ENCODE measurements at places on chromosomes 7 and 10.

DNA sequence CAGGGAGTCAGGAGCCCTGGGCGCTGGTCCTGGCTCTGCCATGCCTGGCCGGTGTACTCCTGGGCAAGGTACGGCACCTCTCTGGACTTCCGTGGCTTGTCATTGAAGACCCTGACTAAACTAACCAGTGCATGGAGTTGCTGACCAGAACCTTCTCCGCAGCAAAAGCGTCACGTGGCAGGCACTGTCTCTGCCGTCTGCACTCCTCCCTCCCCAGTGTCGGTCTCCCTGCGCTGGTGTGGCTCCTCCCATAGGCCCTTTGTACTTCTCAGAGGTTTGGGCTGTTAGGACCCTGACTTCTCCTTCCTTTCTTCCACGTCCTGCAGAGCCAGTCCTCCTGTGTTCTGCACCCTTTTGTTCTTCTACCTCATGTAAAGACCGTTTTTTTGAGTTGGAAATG, 100.6 kb upstream of the CREB5 start:
- no peak for DNase-seq

DNA sequence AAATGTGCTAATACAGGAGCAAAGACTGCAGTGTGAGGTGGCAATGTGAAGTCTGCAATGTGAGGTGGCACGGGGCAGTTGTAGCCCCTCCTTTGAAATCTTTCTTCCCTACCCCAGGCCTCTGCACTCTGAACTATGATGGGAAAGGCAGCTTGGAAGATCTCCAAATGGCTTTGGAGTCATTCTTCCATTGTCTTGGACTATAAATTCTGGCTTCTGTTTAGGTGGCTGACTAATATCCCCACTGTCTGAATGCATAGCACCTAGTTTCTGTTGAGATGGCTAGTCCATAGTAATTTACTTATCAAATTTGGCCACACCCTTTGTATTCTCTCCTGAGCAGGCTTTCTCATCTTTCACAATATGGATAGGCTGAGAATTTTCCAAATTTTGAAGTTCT, 175.0 kb downstream of the CFTR start:
- DNase-seq, result no peak

- peak; percentile 21 for DNase-seq
These were observed 7.7 kb downstream of the PRTFDC1 start for GRCh38 chr10:24944512-24945255.

GRCh38 chr10:119705434-119705831, 20.4 kb upstream of the INPP5F start:
- no peak for DNase-seq

DNA sequence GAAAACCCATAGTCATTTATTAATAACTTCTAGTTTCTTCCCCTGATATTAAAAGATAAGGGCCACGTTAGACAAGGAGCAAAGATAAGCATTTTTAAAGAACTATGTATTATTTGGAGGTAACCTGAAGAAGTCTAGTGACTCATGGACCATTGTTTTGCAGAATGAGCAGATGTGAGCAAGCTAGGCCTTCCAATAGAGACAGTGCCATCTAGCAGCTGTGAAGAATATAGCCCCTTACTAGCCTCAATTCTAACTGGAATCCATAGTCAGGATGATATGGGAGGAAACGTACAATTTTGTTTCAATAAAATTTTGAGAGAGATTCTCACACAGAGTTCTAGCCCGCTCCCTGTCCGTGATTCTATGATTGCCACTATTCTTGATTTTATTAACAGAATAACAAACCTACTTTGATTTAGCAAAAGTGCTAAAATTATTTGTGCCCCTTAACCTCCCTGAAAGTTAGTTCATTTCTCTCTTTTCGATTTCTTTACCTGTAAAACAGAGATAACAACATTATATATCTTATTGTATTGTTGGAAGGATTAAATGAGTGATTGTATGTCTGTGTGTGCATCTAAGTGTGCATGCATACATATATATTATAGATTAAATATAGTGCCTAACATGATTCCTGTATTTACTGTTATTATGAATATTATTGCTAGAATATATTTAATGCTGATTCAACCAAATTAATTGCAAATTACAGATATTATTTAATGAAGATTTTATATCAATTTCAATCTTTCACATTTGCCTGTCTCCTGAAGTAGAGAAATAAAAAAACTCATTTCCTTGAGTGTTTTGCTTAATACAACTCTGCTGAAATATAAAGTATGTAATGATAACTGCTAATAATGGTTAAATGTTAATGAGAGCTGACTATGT, 22.7 kb downstream of the FAM237B start:
- peak; percentile 83 for DNase-seq

DNA sequence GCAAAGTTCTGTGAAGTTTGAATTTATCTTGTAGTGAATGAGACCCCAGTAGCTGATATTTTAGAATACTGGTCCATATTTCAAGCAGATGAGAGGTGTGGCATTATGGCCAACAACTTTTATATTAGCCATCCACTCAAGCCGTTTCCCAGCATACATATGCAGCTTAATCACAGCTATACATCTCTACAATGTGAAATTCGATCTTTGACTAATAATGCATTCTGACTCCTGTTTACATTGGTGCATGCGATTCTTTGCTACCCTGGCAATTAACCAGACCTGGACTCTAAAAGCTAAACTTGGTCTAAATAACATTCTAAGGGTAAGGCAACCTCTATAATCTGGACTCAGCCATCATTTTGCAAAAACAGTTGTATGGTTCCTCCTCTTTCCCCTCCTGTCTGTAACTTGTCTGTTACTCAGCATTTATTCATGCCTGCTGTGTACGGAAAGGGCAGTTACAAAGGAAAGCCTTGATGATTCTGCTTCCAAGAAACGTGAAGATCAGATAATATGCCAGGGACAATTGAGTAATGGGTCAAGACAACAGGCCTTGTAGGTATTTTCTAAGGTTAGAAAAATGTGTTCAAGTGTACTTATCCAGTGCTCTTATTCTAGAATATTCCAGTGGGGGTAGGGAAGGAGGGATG, 50.6 kb downstream of the PNLIPRP2 start:
- DNase-seq, result peak; percentile 22

GRCh38 chr7:3673524-3673923, 372.5 kb downstream of the SDK1 start:
- no peak for DNase-seq

- no peak for DNase-seq
These were observed 61.9 kb downstream of the MYL10 start for GRCh38 chr7:101567230-101567629.

GRCh38 chr7:99132595-99133321, 11.2 kb downstream of the SMURF1 start:
- no peak for DNase-seq

DNA sequence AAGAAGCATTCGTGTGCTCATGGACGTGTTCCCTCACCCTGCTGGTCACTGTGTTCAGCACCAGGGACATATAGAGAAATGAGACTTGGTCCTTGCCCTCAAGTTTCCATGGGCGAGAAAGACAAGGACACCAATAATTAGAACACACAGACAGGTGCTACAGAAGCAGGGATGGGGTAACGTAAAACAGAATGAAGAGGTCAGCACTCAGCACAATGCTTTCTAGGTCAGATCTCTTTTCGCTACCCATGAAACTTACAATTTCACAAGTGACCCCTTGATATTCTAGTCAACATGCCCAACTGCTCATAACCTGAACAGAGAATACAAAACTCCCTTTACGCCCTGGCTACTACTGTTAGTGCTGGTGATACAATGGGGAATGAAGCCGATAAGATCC, 6.0 kb upstream of the ANK3 start:
- DNase-seq, result no peak

GRCh38 chr7:66206119-66206933, 1.2 kb downstream of the TPST1 start:
- peak; percentile 30 for DNase-seq

- peak; percentile 66 for DNase-seq
These were observed 447.8 kb upstream of the C7orf33 start for GRCh38 chr7:148142660-148143248.

DNA sequence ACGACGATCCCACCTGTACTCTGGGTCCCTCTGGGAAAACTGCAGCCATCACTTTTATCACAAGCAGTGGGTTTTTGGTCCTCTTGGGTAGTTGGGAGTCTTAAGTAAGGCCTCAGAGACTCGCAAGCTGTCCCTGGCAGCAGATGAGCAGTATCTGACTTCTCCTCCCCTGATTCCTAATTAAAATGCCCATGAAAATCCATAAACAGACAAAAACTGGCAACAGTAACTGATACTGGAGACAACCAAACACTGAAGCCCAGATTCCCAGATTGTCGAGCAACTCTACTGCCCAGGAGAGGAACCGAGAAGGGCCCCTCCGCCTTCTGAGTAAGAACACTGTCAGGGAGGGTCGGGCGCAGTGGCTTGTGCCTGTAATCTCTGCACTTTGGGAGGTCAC, 333.8 kb downstream of the CALN1 start:
- DNase-seq, result no peak

- no peak for DNase-seq
These were observed 12.1 kb upstream of the MRPS17 start for GRCh38 chr7:55939514-55940123.

- DNase-seq, result no peak
These were observed 11.5 kb downstream of the ANKRD22 start for GRCh38 chr10:88840104-88840503.

GRCh38 chr10:28993861-28994260, 295.0 kb upstream of the LYZL1 start:
- DNase-seq, result no peak

GRCh38 chr10:57015595-57016318, 654.7 kb upstream of the ZWINT start:
- no peak for DNase-seq

DNA sequence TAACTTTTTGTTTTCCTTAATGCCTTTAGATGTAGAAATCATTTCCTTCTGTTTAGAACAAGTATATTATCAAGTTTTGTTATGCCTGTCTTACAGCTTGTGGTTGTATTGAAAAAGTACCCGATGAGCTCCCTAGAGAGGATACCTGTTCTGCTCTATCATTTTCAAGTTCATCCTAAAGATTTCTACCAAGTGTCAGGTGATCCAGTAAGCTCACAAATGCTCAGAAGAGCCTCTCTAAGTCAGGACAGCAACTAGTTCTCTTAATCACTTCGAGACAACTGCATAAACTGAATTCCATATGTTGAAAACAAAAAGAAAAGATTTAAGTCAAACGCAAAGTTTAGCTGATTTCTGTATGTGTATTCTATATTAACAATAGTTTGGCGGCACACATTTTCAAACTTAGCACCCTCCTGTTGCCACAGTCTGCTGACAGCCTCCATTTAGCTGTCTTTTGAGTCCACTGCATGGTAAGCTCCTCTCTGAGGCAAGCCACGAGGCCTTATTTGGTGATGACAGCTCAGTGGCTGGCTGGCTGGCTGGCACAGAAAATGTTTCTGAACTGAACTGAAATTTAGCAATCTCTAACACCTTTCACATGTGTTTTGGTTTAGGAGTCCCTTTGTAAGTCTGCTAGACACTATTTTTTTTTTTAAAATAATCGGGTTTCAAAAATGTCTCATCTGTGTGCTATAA, 59.4 kb downstream of the SEMA3C start:
- peak; percentile 63 for DNase-seq

GRCh38 chr10:48332871-48333216, 26.4 kb downstream of the MAPK8 start:
- DNase-seq, result no peak

DNA sequence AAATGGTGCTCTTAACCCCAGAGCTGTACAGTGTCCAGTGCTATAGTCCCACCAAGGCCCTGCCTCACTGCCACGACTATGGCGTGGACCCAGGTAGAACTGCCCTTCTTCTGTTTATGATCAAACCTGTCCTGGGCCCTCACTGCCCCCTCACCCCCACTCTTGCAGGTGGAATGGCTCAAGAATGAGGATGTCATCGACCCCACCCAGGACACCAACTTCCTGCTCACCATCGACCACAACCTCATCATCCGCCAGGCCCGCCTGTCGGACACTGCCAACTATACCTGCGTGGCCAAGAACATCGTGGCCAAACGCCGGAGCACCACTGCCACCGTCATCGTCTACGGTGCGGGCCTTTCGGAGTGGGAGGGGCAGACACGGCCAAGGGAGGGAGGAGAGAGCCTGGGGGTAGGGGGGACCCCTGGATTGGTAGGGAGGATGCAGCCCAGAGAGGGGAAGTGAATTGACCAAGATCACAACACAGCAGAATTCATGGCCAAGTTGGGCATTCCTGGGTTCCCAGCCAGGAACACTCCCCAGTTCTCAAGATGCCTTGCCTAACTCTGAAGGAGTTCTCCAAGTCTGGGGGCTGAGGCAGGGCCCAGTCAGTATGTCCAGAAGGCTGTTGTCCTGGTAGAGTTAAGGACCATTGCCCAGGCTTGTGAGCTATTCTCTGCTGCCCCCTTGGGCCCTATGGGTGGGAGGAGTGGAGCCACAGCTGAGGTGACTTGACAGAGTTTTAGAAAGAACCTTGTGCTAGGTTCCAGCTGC, 32.4 kb upstream of the SLC29A3 start:
- DNase-seq, result no peak

DNA sequence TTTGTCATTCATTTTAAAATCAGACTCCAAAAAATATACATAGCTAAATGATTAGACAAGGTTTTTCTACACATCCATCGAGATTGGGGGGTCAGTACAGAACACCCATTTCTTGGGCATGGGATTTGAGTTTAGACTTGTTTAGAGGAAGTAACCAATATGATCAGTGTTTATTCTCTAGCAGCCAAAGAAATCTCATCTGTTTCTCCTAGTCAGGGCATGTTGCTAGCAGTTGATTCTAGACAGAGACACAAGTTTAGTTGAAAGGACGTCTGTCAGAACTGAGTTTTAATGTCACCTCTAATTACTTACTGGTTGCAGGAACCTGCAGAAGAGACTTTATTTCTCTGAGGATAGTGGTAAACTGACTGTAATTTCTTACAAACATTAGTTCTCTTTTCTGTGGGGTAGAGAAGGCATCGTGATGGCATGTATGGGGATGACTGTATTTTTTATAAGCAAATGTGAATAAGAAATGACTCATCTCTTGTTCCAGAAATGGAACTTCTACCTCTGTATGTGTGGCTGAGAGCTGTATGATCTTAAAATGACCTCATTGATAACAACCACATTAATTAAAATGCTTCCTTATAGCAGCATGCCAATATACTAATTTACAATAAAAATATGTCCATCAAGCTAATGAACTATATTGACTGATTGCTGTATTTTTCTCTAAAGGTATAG, 30.6 kb upstream of the RHOBTB1 start:
- DNase-seq, result no peak

- peak; percentile 58 for DNase-seq
These were observed 262.2 kb downstream of the BAMBI start for GRCh38 chr10:28939281-28940157.

DNA sequence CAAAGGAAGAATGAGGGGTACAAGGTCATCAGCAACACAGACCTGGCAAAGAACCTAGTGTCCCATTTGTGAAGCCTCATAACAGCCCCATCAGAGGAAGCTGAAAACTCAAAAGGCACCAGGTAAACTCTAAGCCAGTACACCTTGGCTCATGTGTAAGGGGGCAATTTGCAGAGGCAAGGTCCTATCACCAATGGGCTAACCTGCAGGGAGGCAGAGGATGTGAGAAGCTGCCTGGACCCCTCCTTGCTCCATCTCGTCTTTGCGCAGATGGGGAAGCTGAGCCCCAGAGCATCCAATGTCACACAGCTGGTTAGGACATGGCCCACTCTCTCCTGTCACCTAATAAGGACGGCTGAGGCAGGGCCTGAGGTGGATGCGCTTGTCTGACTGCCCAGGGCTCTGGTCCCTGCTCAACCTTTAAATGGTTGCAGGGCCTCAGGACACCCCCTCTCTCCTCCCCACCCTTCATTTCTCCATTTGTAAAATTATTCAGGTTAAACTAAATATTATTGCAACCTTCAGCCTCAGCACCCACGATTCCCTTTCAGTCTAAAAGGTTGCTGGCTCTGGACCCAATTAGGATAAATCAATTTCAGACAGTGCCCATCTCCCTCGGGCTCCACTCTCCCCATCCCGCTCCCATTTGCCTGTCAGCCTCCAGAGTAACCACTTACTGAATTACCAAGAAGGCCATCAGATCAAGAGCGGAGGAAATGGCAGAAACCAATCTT, 135.3 kb downstream of the OAT start:
- DNase-seq, result no peak
